ENCODE measurements at places on chromosomes 3 and 15. TPM values are rescaled to one million over a fixed set of nuclear protein-coding genes. Genes with fewer than 3 reads are reported as not detected.

DNA sequence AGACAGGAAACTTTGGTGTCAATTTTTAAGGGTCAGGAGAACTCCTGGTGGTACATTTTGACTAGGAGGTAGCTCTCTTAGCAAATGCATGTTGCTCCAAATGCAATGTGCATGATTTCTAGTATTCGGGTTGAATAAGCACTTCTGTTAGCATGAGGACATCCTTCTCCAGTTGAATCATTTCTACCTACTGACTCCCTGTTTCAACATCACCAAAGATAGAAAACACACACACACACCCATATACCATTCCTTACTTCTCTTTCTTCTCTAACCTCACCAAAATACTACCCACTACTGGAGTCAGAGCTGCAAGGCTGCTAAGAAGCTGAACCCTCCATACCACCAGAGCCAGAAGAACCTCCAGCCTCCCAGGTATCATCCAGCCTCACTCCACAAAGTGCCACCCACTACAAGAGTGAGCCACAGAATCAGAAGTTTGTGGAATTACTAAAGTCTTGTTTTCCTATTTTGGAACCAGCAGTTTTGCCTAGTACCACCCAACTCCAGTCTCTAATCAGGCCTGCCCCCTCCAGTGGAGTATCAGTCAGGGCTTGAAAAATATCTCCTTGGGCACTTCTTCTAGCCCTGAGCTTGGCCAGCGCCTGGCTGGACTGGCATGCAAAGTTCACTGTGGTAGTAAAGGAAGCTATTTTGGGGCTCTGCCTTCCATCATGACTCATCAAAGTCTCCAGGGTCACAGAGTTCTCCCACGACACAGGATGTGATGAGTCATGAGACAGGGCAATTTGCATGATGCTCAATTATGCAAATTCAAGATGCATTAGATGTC lies 110.3 kb downstream of the CYP19A1 start:
- DNase-seq: peak; percentile 87

- DNase-seq: no peak
These were observed 3.7 kb downstream of the HRG start for GRCh38 chr3:186669378-186670084.

INSYN1 gene
- total RNA-seq: 1.2 TPM

GRCh38 chr3:58009026-58009748 lies 965 bp downstream of the FLNB start:
- DNase-seq: no peak

GRCh38 chr3:133135306-133135705 lies 97.1 kb downstream of the TMEM108 start:
- no peak for DNase-seq

DNA sequence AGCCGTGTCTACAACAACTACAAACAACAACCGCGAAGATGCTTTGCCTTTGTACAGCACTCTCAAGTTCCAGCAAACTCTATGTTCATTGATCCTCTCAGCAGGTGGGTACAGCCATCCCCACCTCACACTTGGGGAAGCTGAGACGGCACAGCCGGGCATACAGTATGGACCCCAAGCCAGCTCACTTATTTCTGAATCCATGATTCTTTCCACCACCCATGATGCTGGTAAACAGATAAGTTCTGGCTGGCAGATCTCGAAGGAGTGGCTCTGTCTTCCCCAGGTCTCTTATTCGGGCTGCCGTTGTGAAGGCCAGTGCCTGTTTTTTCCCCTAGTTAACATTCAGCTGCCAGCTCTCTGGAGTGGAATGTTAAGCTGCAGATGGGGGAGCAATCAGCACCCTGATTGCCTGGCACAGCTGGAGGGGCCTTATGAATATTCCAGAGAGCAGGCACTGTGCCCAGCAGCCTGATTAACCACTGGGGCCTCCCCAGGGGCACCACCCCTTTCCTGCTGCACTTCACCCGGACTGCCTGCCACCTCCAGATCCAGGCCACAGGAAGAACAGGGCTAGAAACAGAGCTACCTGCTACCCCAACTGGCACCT lies 73.2 kb downstream of the CORO2B start:
- no peak for DNase-seq

TSPAN3 gene
- total RNA-seq: 194 TPM

NR1I2 gene
- total RNA-seq: not detected

CEP19 gene
- total RNA-seq: 4.0 TPM

MORF4L1 gene
- total RNA-seq: 431 TPM
